EL (cell line): ENCODE measurements at places on chromosomes 7 and 10.

DNA sequence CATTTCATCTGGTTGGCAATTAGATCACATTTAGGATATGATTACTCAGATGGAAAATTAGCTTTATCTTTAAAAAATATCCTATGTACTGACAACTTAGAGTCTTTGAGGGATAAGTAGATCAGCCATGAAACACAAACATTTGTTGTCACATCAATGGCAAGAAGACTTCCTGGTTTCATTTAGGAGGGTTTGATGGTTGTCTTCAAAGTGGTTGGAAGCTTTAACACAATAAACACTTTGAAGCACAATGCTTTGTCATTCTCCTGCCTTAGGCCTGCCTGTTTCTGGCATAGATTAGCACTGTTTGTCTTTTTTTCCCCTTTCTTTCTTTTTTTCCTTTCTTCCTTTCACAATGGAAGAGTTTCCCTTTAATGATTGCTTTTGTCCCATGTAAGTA lies 20.5 kb downstream of the INHBA start:
- DNase-seq: no peak

DNA sequence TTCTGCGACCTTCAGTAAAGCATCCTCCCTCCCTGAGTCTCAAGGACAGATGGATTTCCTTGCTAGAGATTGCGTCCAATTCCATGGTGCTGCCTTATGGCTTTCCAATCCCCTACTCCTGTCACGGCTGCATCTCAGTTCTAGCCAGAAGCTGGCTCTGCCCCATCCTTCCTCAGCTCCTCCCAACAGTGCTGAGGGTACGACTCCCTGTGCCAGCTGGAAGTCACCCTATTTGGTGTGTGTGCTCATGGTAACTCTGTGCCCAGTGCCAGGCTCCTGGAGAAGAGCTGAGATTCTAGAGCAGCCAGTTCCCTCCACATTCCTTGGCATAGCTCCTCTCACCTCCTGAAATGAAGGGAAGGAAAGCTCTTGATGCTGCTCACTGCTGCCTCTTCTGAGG lies 185.0 kb upstream of the PODXL start:
- DNase-seq: no peak

- no peak for DNase-seq
Measured at GRCh38 chr7:7247658-7248057, 65.3 kb downstream of the C1GALT1 start.

GRCh38 chr7:109284943-109285342 lies 715.3 kb downstream of the DNAJB9 start:
- no peak for DNase-seq

GRCh38 chr7:94357076-94357475 lies 37.6 kb upstream of the COL1A2 start:
- no peak for DNase-seq
